ENCODE measurements at places on chromosomes 11 and 22.

GRCh38 chr22:41512421-41513194 lies 31.7 kb downstream of the POLR3H start:
- DNase-seq, result no peak

- no peak for DNase-seq
Measured at GRCh38 chr22:22110548-22111266, 128.1 kb upstream of the TOP3B start.

DNA sequence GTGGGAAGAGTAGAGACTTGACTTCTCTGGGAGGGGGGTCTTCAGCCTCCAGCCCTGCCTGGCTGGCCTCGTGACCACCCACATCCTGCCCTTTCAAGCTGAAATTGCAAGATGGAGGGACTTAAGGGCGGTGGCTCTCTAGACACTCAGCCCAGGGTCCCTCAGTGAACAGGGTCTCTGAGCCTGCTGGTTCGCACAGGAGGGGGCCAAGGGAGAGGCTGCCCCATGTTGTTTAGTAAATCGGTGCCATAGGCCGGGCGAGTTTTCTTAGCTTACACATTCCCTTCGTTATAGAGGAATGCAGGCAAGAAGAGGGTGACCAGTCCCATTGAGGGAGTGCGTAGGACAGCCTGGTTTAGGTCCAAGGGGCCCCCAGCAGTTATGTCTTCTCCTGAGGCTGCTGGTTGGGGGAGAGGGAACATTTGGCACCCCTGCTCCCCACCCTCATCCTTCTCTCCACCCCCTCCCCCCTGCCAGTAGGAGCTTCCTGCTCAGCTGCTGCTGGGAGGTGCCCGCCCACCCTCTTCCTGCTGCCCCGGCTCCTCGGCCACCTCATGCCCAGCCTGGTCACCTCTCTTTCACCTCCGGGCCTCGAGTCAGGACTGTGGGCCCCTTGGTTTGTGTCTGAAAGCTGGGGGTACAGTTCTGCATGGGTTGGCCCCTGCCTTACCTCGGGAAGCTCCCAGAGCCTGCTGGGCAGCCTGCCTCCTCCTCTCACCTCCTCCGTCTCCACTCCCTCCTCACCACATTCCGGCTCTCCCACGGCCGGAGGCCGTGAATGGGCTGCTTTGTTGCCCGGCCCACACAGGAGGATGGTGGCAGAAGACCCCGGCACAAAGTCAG lies 3.9 kb downstream of the FRMD8 start:
- DNase-seq, result no peak

- no peak for DNase-seq
Measured at GRCh38 chr11:105183987-105184386, 44.4 kb upstream of the CARD18 start.

DNA sequence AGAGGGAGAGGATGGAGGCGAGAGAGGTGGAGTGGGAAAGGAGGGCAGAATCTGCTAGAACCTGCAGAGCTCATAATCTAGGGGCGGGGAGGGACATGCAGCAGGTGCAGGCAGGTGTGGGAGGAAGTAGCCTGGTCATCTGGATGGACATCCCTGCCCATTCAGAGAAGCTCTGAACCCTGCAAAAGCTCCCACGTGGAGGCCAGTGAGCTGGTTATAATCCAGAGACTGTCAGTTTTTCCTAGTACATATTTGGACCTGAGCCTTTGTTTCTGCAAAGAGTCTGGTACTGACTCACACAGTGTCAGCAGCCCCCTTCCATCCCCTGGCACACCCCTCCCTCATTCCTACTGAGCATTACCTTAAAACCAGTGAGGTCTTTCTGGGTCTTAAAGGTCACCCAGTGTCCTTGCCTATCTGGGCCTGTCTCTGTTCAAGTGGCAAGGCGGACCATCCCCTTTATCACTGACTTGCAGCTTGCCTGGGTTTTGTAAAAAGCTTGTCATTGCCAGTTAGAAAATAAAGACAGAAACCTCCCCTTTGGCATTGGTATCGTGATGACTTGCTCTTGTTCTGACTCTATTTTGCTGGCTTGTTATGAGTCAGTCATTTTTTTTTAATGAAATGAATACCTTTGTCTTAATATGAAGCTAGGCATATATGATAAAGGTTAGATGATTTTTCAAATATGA lies 26.1 kb downstream of the PTPRJ start:
- DNase-seq, result peak; percentile 27
